ENCODE measurements at places on chromosomes 6 and 20. TPM values are rescaled to one million over a fixed set of nuclear protein-coding genes. Genes with fewer than 3 reads are reported as not detected.

DNA sequence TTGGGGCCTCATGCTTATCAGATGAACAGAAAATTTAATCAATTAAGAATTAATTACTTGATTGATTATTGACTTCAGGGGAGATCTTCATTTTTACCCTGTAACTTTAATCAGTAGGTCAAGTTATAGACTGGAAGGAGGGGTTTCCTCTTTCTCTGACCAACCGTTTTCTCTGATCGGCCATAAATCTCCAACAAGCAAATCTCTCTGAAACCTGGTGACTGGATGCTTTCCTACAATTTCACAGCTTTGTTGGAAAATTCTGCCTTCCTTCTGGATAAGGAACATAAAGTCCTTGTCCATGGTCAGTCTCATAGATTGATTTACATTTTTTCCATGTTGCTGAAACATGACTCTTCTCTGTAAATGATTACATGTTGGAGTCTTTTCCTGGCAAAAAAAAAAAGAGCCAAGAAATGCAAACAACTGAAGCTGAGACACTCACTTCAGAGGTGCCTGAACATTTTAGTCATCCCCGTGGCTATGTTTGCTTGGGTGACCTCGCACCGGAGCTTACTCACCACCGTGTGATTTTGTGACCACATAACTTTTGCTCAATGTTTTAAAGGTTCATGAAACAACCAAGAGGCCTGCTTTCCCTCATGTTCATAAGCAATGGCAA lies 31.0 kb downstream of the IRF4 start:
- DNase-seq: peak; percentile 72

DNA sequence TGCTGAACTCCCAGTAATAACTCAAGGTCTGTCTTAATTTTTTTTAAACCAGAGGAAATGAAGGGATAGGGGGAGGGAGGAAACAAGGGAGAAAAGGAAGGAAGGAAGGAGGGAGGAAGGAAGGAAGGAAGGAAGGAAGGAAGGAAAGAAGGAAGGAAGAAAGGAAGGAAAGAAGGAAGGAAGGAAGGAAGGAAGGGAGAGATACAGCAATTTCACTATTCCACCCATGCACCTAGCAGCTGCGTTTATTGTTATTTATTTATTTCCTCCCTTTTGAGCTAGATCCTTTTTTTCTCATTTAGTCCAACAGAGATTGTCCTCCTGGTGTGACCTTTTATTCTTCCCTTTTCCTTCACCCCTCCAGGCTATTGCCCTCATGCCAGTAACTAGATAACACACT lies 97.6 kb downstream of the PKHD1 start:
- no peak for DNase-seq

Gene CST7
- total RNA-seq: 44.7 TPM

Gene ZNF165
- total RNA-seq: 4.3 TPM

Gene CRYBG1
- 20.3 TPM for total RNA-seq

All from activated naive CD8-positive, alpha-beta T cell treated with anti-CD3 and anti-CD28 coated beads for 36 hours (primary cell).